ENCODE measurements at places on chromosomes 4 and X. TPM values are rescaled to one million over a fixed set of nuclear protein-coding genes. Genes with fewer than 3 reads are reported as not detected.

IL13RA2 gene
- total RNA-seq: not detected

NUDT10 gene
- total RNA-seq: 4.2 TPM

PPP3CA gene
- total RNA-seq: 18.4 TPM

GAGE12E gene
- not detected for total RNA-seq

PHOX2B gene
- not detected for total RNA-seq

FRMPD4 gene
- total RNA-seq: 0.30 TPM

NLGN3 gene
- 1.2 TPM for total RNA-seq

NLRP2B gene
- total RNA-seq: not detected

PARM1 gene
- total RNA-seq: 0.15 TPM

ITM2A gene
- total RNA-seq: under 0.01 TPM

DGKK gene
- not detected for total RNA-seq

SH3D19 gene
- total RNA-seq: 17.3 TPM

PPP2R2C gene
- total RNA-seq: 0.15 TPM

KDR gene
- 0.74 TPM for total RNA-seq

ANXA5 gene
- total RNA-seq: 509 TPM

OCIAD2 gene
- 39.5 TPM for total RNA-seq

CFAP299 gene
- total RNA-seq: not detected

TGIF2LX gene
- not detected for total RNA-seq

TLR7 gene
- total RNA-seq: not detected

SPANXN4 gene
- not detected for total RNA-seq

CYSLTR1 gene
- not detected for total RNA-seq

PFKFB1 gene
- total RNA-seq: 0.45 TPM

RTL3 gene
- 0.50 TPM for total RNA-seq

NDNF gene
- 0.59 TPM for total RNA-seq

MAGEB10 gene
- not detected for total RNA-seq

KANTR gene
- total RNA-seq: 1.9 TPM

ITGB1BP2 gene
- total RNA-seq: 3.4 TPM

NCBP2L gene
- not detected for total RNA-seq

WDR45 gene
- total RNA-seq: 47.2 TPM

ZNF630 gene
- total RNA-seq: 1.3 TPM

CXCL8 gene
- 5.6 TPM for total RNA-seq

MAGEA1 gene
- not detected for total RNA-seq

TTC29 gene
- not detected for total RNA-seq

F11 gene
- not detected for total RNA-seq
